ENCODE measurements at places on chromosomes 3 and 15.
A peak's percentile ranks its signal among the peaks of the same experiment; 100 is the strongest.

DNA sequence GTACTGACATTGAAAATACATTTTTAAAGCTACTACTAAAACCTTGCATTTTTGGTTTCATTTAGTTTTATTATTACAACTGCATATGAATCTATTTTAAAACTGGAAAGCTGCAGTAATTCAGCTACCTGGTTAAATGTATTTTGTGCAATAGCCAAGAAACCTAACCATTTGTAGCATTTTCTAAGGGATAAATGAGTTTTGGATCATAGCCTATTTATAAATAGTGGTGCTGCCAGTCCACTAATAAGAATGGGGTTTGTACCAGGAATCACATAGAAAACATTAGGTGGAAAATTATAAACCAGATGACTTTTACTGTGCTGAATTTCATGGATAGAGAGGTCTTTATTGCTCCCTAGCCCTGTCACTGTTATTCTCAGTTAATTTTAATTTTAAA lies 454.7 kb downstream of the DIPK2A start:
- DNase-seq = no peak

- DNase-seq = no peak
These were observed 84.9 kb downstream of the SMAD6 start for GRCh38 chr15:66786708-66787488.

- DNase-seq = no peak
These were observed 298.9 kb downstream of the LRTM1 start for GRCh38 chr3:54628888-54629441.

- peak; percentile 92 for DNase-seq
These were observed 109.1 kb downstream of the LPP start for GRCh38 chr3:188262913-188263683.

GRCh38 chr3:16840101-16840424 lies 44.7 kb upstream of the PLCL2 start:
- no peak for DNase-seq

Measured in foreskin fibroblast (primary cell).